HS-5 (cell line): ENCODE measurements at places on chromosomes 7 and 10.

DNA sequence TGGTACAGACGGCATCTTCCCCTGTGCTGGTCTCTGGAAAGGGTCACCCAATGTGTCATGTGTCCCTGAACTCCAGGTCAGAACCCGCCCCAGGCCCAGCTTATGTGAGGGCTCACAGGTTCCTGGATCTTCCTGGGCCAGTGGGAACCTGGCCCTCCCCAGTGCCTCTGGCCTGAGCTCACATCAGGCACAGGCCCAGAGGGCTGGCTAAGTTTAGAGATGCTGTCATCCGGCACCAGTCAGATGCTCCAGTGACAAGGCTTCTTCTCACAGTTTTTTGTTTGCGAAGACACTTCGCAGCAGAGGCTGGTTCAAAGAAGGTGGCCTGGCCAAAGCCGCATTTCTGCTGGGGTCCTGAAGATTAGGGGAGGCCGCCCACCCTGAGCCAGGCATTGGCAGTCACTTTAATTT is 11.8 kb downstream of the CAMK2B start:
- no peak for DNase-seq

- no peak for DNase-seq
Measured at GRCh38 chr7:28093623-28094232, 86.9 kb downstream of the JAZF1 start.

- DNase-seq: no peak
Measured at GRCh38 chr7:155846156-155846555, 33.9 kb upstream of the SHH start.

DNA sequence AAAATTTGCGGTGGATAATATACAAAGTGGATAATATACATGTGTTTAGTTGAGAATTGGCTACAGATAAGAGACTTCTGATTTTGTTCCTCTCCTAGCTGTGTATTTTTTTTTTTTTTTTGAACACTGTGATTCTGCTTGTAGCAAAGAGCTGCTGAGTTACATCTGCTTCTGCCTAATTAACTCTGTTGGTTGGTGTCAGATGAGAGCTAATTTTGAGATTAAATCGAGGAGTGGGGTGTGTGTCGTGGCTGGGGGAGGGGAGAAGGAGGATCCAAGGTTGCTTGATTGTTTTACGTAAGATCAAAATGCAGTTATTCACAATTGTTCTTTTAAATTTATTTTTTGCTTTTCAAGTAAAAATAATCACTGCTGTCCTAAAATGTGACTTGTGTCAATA is 11.3 kb downstream of the KAT6B start:
- DNase-seq: no peak

GRCh38 chr7:159071260-159071659 is 73.4 kb downstream of the VIPR2 start:
- no peak for DNase-seq

GRCh38 chr7:135998081-135998480 is 20.9 kb upstream of the MTPN start:
- DNase-seq: no peak
